ENCODE measurements at places on chromosomes 4 and X.

- DNase-seq = no peak
These were observed 1039.1 kb upstream of the TENM3 start for GRCh38 chr4:181204109-181204508.

DNA sequence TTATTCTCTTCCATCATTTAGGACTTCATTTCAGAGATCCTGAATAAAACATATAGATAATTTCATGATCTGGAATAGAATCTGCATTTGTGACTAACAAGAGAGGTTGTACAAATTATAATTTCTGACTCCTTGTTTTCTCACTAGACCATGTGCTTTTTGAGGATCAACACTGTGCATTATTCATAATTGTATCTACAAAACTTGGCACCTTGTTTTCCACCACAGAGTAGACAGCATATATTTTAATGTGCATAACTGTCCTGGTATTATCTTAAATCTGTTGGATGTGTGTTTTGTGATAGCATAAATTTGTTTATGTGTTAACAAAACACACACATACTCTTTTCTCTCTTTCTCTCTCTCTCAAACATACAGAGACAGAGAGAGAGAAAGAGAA, 514.9 kb upstream of the GALNT7 start:
- DNase-seq = no peak

- no peak for DNase-seq
These were observed 81.6 kb downstream of the RBPJ start for GRCh38 chr4:26402458-26402857.

DNA sequence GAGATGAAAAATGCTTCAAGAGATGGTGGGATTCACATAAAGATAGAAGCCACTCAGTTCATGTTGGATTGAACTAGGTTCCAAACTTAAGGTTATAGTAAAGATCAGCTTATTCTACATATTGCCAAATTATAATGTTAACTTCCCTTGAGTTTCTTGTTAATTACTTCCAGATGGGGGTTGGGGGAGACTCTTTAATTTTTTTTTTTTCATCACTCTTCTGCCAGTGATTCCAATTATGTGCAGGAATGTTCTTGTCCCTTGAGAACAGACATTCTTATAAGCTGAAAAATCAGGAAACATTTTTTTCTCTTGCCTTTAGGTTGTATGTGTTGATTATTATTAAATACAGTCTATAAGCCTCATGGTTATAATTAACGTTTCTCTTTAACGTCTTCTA, 30.0 kb downstream of the MND1 start:
- no peak for DNase-seq

- no peak for DNase-seq
These were observed 12.2 kb downstream of the RGS12 start for GRCh38 chr4:3304831-3305609.

DNA sequence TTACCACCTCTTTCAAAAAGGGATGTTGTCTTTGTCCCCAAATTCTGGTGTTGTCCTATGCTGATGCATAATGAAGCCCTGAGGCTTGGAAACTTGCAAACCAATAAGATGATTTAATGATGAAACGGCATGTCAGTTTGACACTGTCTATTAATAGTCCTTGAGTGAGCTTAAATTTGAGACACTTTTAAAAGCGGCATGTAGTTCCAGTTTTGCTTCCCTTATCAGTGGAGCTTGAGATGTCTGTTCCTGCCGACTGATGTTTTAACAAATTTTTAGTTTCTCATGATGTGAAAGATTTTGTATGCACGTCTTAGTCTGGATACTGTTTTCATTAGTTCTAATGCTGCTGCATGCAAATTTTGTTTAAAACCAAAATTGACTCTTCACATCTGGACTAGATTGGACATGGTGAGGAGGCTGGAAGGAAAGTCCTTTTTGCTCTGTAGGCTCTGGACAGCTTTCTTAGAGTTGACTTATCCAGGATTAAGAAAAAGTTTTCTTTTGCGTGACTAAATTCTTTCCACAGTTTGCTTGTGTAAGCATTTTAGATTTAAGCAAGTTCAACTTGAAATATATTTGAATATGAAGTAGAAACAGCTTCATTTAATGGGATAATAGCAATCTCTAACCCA, 11.7 kb downstream of the C1GALT1C1 start:
- no peak for DNase-seq

DNA sequence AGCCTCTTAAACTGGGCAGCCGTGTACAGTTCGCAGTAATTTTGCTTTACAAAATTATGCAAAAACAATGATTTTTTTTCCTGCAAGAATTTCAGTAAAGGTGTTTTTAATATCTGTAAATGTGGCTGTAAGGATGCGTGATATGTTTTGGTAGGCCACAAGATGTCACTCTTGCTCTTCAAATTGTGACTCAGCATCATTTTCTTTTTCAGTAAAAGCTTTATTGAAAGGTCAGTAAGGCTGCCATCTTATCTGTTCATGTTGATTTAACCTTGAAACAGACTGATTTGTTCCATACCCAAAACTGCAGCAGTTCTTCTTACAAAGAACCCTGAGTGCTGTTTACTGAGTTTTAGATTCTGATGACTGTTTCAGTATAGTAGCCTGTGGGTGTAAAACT, 39.9 kb downstream of the TXLNG start:
- DNase-seq = no peak

GRCh38 chrX:69815063-69815462, 199.2 kb downstream of the EDA start:
- DNase-seq = no peak

DNA sequence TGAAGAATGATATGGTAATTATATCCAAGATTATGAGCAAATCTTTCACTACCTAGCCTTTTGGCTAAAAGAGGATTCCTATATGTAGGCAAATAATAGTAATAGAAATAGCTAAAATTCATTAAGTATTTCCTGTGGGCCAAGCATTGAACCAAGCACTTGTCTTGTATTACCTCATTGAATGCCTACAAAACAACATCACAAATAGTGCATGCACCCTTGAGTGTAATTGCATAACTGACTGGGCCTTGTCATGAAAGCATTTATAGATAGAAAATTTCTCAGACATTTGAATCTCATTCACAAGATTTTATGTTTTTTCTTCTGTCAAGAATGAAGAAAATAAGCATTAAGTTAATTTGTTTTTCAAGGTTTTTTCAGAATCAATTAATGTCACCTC, 3.9 kb upstream of the HPGDS start:
- no peak for DNase-seq

DNA sequence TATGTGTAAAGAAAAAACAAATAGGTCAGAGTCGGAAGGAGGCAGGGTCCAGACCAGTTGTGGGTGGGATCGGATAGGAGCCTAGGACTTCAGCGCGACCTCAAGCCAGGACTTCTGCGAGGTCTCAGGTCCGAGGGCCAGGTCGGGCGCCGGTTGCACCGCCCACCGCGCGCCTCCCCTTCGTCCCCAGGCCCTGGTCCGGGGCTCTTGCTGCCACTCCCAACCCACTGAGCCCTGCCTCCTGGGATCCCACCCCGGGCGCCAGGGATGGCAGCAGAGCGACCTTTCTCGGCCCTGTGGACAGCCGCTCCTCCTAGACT, 12.3 kb downstream of the PITX2 start:
- no peak for DNase-seq

DNA sequence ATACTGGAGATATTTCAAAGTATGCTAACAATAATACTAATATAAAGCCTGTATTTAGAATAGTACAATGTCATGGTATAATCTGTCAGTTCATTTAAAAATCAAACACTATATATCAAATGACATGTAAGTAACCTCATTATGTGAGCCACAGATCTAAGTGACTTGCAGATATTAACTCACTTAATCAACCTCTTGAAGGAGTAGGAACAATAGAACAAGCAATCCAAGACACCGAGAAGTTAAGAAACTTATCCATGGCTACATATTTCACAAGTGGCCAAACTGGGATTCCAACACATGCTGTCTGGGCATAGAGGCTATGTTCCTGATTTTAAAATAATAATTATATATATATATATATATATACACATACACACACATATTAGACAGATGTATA, 554.0 kb downstream of the ARAP2 start:
- DNase-seq = no peak

GRCh38 chr4:7402526-7402925, 32.2 kb downstream of the PSAPL1 start:
- DNase-seq = no peak

DNA sequence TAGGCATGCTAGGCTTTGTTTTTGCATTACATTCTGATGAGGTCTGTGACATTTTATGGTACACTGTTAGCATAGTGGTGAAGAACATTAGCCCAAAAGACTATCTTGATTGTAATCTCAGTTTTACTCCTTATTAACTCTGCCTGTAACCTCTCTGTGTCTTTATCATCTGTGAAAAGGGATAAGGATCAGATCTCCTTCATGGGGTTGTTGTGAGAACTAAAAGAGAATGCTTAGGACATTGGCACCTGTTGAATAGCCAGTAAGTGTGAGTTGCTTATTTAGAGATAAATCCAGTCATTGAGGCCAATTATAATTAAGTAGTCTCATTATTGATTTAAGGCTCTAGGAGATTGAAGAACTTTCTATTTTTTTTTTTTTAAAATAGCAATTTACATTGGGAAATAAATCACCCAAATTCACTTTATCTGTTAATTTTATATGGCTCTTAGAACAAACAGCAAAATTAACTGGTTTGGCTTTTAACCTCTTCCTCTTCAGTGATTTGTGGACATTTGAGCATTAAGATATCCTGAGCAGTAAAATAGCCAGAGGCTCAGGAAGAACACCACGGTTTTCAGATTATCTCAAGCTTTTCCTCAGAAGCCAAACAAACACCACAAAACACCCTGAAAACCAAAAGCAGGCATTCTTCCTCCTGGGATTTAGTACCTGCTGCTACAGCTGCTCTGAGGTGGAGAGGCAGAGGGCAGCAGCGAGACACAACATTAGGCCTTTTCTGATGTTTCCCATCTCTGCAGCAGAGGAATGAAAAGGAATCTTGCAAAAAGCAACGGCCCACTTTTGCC, 192.9 kb downstream of the ARHGAP10 start:
- DNase-seq = no peak

DNA sequence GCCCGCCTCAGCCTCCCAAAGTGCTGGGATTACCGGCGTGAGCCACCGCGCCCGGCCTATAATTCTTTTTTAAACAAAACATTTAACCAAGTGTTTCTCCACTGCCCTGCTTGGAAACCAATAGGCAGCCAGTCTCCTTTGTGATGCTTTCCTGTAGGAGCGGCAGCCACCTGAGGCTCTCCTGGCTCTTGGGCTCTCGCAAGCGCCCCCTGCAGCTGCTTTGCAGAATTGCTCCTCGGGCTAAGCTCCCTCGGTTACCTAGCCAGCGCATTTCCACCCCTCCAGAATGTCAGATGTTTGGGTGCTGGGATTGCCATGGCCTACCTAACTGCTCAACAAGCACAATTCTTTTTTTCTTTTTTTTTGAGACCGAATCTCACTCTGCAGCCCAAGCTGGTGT, 7.7 kb downstream of the S100P start:
- no peak for DNase-seq

GRCh38 chr4:620201-620600, 5.2 kb upstream of the PDE6B start:
- no peak for DNase-seq

GRCh38 chr4:33592701-33593100, 2651.6 kb downstream of the ARAP2 start:
- no peak for DNase-seq

- no peak for DNase-seq
These were observed 2.1 kb downstream of the NAF1 start for GRCh38 chr4:163164591-163164990.

DNA sequence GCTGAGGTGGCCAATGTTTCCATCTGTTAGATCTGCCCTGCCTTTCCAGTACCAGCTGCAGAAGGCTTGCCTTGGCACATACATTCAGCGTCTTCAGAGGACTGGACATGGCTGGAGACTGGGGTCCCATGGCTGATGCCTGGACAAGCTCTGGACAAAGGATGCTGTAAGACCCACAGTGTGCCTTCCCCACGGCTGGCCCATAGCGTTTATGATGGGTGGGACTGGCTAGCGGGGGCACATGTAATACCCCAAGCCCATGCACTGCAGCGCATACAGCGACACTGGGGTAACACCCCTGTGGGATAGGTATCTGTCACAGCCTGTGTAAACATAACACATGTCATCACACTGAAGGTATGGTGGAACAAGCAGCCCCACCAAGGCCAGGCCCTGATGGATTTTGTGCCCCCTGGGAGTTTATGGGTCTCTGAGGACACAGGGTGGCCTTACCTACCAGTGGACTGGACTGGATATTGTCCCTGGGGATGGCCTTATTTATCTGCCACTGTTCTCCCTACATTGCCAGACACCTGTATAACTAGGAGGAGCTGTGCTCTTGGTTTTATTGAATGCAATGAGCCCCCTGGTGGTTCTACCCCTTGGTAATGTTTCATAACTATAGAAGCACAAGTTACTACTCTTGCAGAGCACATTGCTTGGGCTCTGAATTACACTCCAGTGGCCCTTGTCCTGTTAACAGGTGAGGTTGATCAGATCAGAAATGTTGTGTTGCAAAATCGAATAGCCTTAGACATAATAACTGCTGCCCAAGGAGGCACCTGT, 34.3 kb upstream of the TACR3 start:
- DNase-seq = no peak

DNA sequence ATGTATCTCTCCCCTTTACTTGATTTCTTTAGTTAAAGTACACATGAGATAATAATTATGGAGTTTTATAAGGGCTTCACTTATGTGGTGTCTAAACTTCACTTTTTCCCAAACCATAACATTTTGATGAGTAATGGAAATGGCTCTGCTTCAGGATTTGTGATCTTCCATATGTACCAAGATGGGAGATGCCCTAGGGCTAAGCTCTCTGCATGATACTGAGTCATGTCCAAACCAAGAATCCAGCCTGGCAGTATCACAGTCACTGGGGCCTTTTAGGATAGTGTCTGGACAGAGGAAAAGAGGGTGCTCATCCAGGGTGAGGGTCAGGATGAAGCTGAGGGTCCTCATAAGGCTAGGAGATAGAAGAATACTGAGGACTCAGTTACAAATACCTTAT, 47.9 kb upstream of the PAGE3 start:
- DNase-seq = no peak

- DNase-seq = no peak
These were observed 19.4 kb downstream of the AWAT2 start for GRCh38 chrX:70030301-70030767.

- no peak for DNase-seq
These were observed 918 bp upstream of the FGFRL1 start for GRCh38 chr4:1010395-1011021.

- DNase-seq = peak; percentile 72
These were observed 45.1 kb downstream of the IGFBP7 start for GRCh38 chr4:57064811-57065711.

DNA sequence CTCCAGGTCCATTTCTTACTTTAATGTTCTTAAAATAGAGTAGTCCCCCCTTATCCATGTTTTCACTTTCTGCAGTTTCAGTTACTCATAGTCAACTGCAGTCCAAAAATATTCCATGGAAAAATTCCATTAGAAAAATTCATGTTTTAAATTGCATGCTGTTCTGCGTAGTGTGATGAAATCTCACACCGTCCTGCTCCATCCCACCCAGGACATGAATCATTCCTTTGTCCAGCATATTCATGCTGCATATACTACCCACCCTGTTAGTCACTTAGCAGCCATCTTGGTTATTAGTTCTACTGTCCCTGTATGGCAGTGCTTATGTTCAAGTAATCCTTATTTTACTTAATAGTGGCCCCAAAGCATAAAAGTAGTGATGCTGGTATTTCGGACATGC, 5.4 kb upstream of the PDLIM5 start:
- DNase-seq = no peak

Data from T1000 (cell line).